ENCODE measurements at places on chromosomes 4 and X. TPM values are rescaled to one million over a fixed set of nuclear protein-coding genes. Genes with fewer than 3 reads are reported as not detected.

DNA sequence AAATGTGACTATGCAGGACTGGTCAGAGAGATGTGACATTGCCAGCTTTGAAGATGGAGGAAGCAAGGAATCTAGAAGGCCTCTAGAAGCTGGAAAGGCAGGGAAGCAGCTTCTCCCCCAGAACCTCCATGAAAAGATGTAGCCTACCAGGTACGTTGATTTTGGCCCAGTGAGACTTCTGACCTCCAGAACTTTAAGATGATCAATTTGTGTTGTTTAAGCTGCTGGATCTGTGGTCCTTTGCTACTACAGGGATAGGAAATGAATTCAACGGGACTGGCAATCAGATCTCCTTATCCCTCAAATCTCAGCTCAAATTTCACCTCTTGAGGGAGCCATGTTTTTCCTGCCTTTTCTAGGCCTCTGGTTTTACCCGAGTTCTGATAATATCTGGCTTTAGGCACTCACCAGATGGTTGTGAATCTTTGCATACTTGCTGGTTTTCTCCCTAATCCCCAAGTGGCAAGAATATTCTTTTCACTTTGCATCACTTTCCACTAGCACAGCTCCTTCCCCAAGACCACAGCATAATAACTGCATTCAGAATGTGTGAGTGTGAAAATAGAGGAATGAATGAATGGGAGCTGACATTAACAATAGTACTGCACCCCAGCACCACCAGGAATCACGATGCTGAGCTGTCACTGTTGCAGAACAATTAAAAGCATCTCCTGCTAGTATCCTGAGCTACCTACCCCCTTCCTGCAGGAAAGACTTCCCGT, 25.5 kb upstream of the TMSB4X start:
- H3K27me3 ChIP-seq: no peaks in the 10 kb centered on the region
- H3K4me3 ChIP-seq: peak overlapping the region; percentile 73
- peak; percentile 14 for DNase-seq
- H3K4me1 ChIP-seq: peaks cover 72% of the 10 kb centered on the region
- peaks cover 2% of the 10 kb centered on the region for H3K36me3 ChIP-seq
- peak overlapping the region; percentile 94 for H3K27ac ChIP-seq

DNA sequence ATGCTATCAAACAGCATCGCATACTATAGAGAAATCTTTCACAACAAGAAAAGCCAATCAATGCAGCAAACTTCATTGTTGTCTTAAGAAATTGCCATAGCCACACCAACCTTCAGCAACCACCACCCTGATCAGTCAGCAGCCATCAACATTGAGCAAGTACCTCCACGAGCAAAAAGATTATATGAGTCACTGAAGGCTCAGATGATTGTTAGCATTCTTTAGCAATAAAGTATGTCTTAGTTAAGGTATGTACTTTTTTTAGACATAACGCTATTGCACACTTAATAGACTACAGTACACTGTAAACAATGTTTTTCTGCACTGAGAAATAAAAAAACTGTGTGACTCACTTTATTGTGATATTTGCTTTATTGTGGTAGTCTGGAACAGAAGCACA, 37.8 kb upstream of the FUNDC1 start:
- no peak overlapping the region for H3K4me3 ChIP-seq
- no peak for DNase-seq
- no peak overlapping the region for H3K27ac ChIP-seq
- H3K36me3 ChIP-seq: no peaks in the 10 kb centered on the region

GAGE1 gene
- not detected for total RNA-seq

CASK gene
- total RNA-seq: 15.0 TPM

NKX3-2 gene
- not detected for total RNA-seq

Measured in activated CD4-positive, alpha-beta T cell treated with anti-CD3 and anti-CD28 coated beads for 36 hours (primary cell).